Left lobe of liver (tissue), 2 donors: ENCODE measurements at places on chromosomes 4 and X. TPM values are rescaled to one million over a fixed set of nuclear protein-coding genes. Genes with fewer than 3 reads are reported as not detected.

Gene EVC
- 11.0 TPM for total RNA-seq

DNA sequence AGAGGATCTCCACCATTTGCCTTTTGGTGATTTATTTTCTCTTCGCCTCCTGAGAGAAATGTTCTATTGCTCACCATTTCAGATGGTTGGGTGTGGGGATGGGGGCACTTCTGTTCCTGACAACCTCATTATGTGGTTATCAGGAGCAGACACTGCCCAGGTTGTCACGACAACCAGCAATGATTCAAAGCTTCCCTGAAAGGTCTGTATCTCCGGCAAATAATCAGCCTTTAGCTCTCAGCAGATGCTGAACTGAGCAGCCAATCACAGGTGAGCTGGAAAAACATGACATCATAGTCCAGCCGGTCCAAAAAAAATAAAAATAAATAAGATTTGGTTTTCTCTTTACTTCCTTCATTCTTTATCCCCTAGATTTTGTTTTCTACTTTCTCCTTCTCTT lies 5.5 kb upstream of the PAK3 start:
- DNase-seq, result no peak

- DNase-seq, result no peak
These were observed 352.2 kb upstream of the CPEB2 start for GRCh38 chr4:14650127-14650526.

DNA sequence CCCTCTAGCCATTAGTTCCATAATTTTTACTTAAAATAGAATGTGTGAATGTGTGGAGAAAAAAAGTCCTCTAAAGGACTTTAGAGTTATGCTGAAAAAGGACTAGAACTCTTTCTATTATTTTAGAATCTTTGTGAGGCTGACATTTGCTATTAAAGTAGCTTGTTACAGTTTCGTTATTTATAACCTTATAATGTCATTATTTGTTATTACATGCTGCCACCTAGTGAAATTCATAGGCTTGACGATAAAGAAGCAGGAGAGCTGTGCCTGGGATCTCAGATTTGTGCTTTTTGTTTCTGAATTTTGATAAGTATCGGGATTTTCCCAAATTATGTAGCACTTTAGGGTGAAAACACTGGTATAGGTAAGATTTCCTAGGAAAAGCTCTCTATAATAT lies 38.5 kb upstream of the TAPT1 start:
- no peak for DNase-seq

DNA sequence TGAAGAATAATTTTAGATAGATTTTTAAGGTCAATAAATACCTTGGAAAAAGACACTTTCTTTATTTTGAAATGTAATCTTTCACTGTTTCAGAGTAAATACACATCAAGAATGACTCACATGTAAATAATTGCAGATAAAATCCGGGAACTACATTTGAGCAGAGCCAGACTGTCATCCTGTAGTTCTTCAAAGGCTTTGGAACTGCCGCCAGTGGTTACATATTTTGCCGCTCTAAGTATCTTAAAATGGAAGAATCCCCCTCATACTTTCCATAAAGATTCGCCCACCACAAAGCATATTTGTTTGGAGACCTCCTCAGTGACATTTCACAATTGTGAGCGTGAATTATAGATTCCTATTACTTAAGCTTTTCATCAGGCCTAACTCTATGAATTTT lies 607.8 kb upstream of the ZFP42 start:
- no peak for DNase-seq

Gene MAGEA9B
- not detected for total RNA-seq

DNA sequence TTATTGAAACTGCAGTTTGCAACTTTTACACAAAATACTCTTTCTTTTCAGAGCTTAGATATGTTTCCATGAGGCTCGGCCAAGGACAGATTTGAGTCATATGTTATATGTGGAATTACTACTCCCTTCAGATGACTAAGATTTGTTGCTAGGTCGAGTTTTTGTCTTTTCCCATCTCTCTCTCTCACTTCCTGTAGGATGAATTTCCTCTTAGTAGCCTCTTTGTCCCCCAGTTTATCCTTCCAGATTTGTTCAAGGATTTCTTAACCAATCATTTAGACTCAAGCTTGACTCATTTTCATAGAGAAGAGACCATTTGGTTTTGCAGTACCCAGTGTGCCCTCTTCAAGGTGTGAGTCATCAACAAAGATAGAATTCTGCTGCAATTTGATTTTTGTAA lies 209.2 kb downstream of the GLUD2 start:
- DNase-seq, result no peak

- DNase-seq, result no peak
These were observed 4.7 kb downstream of the PDE6B start for GRCh38 chr4:629915-630641.

DNA sequence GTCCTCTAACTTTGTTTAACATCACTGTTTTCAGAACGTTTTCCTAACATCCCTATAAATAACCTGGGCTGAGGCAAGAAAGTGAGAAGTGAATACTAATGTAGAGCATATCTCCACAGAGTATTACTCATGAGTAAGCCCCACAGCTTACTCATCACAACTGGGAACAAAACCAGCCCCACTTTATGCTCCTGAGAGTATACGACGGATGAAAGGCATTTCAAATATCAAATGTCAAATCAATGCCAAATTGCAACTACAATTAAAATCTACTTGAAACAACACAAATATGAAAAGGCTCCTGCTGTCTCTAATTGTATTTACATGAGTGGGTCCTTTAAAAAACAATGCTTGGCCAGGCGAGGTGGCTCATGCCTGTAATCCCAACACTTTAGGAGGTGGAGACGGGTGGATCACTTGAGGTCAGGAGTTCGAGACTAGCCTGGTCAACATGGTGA lies 41.2 kb downstream of the SH3RF1 start:
- no peak for DNase-seq

GRCh38 chr4:8906991-8907595 lies 35.5 kb upstream of the HMX1 start:
- no peak for DNase-seq

Gene SPANXC
- not detected for total RNA-seq

DNA sequence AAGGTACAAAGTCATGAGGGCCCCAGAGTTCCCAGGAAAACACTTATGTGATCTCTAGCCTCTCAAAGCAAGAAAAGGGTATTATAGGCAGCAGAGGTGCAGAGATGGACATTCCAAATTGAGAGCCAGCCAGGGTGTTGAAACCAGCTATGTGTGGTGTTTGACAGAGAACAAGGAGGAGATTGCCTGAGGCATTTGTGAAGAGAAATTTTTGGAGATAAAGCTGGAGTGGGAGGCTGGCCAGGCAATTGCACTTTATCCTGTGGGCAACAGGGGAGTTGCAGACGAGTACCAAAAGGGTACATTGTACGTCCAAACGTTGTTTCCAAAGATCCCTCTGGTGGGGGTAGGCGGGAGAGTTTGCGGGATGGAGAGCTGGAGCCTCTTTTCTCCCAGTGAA lies 2.5 kb upstream of the GABRE start:
- DNase-seq, result no peak

DNA sequence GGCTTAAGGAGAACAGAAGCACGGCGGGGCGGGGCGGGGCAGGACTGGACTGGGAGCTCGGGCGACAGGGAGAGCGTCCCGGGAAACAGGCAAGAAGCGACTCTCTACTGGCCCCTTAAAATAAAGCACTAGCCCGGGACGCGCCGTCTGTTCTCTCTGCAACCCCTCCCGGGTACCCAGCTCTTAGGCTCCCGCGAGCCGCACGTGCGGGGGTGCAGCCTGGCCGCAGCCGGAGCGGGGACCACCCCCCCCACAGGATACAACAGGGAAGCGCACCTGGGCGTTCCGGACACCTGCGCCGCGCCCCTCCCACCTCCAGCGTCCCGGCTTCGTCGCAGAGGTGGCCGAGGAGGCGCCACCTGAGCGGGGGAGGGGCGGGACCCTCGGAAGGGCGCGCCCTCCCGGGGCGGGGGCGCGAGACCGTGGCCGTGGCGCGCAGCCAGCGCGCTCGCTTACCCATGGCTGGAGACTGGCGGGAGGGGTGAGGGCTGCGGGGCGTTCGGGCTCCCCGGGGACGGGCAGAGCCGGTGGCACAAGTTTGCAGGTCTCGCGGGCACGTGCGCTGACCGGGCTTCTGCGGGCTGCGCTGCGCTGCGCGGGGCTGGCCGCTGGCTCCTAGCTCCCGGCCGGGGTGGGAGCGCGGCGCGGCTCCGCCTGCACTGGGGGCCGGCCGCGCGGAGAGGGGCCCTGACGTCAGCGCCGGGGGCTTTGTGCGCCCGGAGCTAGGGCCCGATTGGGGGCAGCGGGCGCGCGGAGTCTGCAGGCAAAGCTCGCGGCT lies 91.5 kb downstream of the GEMIN8 start:
- DNase-seq, result no peak

Gene SLIT2
- 0.63 TPM for total RNA-seq

GRCh38 chrX:10618961-10619360 lies 1.4 kb downstream of the MID1 start:
- DNase-seq, result no peak

DNA sequence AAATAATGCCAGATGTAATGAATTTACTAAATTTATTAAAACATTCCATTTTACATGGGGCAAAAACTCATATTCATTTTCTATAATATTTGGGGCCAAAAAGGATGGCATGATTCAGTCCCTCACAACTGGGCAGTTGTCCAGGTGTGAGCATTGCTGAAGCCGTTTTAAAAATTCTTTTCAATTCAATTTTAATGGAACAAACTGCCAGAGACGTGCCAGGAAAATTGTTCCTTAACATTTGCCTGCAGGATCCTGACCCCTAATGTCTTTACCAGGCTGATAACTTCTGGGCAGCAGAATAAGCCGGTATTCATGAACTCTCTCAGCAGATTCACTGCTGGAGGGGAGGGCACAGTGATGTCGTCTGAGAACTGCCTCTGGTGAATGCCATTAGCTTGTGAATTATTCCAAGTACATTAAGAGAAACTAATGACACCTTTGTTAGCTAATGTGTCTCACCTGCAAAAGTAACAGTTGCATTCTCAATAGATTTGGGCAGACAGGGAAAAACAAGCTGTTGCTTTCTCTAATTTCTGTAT lies 1445.1 kb upstream of the TENM3 start:
- DNase-seq, result no peak

Gene SPON2
- total RNA-seq, result 54.3 TPM

Gene STATH
- total RNA-seq, result not detected

Gene MTNR1A
- total RNA-seq, result not detected

DNA sequence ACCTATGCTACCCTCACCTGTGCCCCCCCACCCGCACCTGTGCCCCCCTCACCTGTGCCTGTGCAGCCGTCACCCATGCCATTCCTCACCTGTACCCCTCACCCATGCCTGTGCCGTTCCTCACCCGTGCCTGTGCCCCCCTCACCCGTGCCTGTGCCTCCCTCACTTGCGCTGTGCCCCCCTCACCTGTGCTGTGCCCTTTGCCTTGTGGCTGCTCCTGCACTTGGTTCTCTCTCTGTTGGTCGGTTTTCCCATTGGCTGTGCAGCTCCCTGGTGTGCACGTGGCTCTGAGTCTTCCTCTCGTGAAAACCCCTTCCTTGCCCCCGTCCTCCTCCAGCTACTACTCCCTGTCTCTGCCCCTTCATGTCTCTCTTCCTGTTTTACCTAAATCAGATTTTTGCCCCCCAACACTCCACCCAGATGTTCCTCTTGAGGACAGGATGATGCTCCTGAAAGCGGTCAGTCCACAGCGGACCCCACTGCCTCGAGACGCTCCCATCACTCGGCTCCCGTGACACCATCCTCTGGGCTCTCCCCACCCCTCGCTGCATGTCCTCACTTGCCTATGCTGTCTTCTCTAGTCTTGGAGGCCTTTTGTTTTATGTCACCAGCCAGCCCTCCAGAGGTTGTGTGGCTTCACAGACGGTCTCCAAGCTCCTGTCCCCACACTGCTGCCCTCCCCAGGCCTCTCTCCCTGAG lies 6.8 kb downstream of the MAEA start:
- DNase-seq, result no peak

GRCh38 chr4:52612341-52612740 lies 46.8 kb downstream of the USP46 start:
- no peak for DNase-seq

- no peak for DNase-seq
These were observed 262.6 kb downstream of the C4orf33 start for GRCh38 chr4:129358571-129358970.

Gene AVPR2
- total RNA-seq, result not detected

GRCh38 chrX:120251471-120252011 lies 929 bp downstream of the ZBTB33 start:
- DNase-seq, result peak; percentile 50

DNA sequence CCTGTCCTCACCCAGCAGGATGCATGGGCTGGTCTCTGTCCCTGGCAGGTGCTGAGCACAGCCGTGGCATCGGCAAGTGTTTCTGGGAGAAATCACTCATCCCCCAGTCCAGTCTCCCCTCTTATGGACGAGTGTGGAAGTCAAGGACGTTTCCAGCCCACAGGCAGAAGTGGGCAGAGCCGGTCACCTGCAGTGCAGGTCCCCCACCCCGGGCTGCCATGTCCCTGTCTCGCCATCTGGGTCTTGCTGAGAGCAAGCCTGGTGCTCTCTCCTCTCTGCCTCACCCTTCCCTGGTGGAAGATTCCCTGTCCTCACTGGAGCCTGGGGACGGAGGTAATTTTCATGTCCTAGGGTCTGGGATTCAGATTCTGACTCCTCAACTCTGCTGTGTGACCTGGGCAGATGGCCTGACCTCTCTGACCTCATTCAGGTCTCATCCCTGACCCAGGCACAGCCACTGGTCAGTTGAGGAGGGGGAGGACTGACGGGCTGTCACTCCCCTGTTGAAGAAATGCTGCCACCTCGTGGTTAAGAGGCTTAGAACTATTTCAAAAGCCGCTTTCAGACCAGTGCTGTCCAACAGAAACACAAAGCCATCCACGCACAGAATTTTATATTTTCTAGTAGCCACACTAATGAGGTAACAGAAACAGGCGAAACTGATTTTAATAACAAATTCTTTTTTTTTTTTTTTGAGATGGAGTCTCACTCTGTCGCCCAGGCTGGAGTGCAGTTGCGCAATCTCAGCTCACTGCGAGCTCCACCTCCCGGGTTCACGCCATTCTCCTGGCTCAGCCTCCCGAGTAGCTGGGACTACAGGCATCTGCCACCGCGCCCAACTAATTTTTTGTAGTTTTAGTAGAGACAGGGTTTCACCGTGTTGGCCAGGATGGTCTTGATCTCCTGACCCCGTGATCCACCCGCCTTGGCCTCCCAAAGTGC lies 1.8 kb downstream of the CPZ start:
- DNase-seq, result peak; percentile 55
